Endothelial cell (in vitro differentiated cells): ENCODE measurements at places on chromosomes 12 and 14. TPM values are rescaled to one million over a fixed set of nuclear protein-coding genes. Genes with fewer than 3 reads are reported as not detected.

Gene PMCH
- total RNA-seq, result not detected

Gene EMP1
- total RNA-seq, result 273 TPM

Gene REM2
- 0.36 TPM for total RNA-seq

Gene ERP27
- total RNA-seq, result 0.46 TPM

Gene SALL2
- 38.4 TPM for total RNA-seq

Gene SERPINA9
- not detected for total RNA-seq

Gene IGF1
- total RNA-seq, result 3.4 TPM

Gene CFAP251
- total RNA-seq, result 0.80 TPM

Gene SLC6A15
- 5.3 TPM for total RNA-seq

Gene TMTC2
- total RNA-seq, result 3.6 TPM

Gene SRRM4
- total RNA-seq, result 3.6 TPM

Gene AMN
- not detected for total RNA-seq

Gene SERPINA12
- total RNA-seq, result not detected

Gene SYT1
- total RNA-seq, result 13.0 TPM

Gene SIVA1
- 84.3 TPM for total RNA-seq

Gene SLC22A17
- total RNA-seq, result 35.3 TPM

Gene SMCO2
- 0.46 TPM for total RNA-seq

Gene PLXNC1
- 1.1 TPM for total RNA-seq
